ENCODE measurements at places on chromosomes 4 and X. TPM values are rescaled to one million over a fixed set of nuclear protein-coding genes. Genes with fewer than 3 reads are reported as not detected.

GRCh38 chrX:117969782-117970181 lies 146.8 kb downstream of the KLHL13 start:
- DNase-seq, result no peak

GRCh38 chr4:75907966-75908365 lies 5.7 kb upstream of the PPEF2 start:
- no peak for DNase-seq

- DNase-seq, result peak; percentile 87
These were observed 636 bp upstream of the AMOT start for GRCh38 chrX:112841114-112841819.

DNA sequence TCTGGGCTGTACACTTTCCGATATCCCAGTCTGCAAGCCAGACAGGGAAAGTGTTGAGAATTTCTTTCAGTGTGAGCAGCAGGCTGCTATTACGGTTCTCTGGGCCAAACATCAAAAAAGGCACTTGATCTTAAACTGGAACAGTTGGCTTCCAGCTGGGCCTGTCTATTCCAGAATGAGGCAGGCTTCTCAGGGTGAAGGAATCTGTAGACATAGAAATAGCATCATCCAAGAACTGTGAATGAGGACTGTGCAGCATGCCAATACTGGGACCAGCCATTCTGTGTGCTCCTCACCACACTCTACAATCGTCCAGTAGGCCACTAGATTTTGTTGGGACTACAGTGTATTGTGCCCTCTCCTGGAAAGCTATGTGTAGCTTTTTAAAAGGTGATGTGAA lies 31.1 kb downstream of the ART3 start:
- no peak for DNase-seq

DNA sequence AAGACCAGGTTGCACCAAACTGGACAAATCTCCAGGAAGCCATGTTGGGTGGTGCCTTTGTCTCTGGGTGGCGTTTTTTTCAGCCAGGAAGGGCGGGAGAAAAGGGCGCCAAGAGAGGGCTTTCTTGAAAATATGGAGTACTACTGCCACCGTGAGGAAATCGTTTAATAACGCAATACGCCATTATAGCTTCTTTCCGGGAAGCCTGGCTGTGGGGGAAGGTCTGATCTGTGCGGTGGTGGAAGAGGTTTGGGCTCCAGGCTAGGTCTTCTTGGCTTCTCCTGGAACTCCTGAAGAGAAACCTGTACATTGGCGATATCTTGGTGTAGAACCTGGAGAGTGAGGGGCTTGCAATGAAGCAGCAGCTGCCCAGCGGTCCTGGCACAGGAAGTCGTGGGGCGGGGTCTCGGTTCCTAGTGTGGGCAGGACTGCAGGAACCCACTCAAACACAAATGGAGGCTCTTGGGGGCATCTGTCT lies 202.7 kb downstream of the OR13H1 start:
- no peak for DNase-seq

- no peak for DNase-seq
These were observed 543.6 kb upstream of the SMIM31 start for GRCh38 chr4:164210377-164210776.

The SPATA4 gene
- not detected for total RNA-seq

The GPR173 gene
- total RNA-seq, result 3.3 TPM

The APOO gene
- 27.7 TPM for total RNA-seq

The FGFBP1 gene
- total RNA-seq, result 0.47 TPM

The NAT8L gene
- total RNA-seq, result 5.6 TPM

The GUCY1B1 gene
- 5.3 TPM for total RNA-seq

DNA sequence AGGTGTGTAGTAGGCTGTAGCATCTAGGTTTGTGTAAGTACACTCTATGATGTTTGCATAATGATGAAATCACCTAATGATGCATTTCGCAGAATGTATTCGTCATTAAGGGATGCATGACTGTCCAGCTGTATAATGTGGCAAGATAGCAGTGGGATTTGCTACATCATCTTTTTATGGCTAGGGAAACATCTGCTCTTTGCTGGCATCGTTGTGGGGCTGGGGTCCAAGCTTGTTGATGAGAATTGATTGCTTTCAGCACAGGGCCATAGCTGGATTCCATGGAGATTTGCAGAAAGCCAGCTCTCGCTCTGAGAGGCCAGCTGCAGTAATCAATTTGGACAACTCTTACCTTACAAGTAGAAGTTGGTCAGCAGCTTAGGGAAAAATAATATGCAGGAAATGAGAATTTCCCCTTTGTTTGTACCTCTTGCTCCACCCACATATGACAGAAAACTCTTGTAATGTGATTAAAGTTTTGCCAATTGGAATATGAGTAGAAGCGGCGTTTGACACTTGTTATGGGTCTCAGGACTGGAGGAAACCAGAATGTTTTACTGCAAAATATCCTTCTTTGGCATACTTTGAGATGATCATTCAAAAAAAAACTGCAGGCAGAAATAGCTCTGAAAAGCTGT lies 310.5 kb downstream of the RAPGEF2 start:
- DNase-seq, result no peak

- DNase-seq, result peak; percentile 32
These were observed 1411.2 kb downstream of the RAPGEF2 start for GRCh38 chr4:160514126-160514525.

- no peak for DNase-seq
These were observed 694 bp downstream of the TBL1X start for GRCh38 chrX:9465380-9466123.

GRCh38 chr4:111836601-111837000 lies 308.7 kb upstream of the FAM241A start:
- DNase-seq, result no peak

- DNase-seq, result no peak
These were observed 359.9 kb upstream of the AGA start for GRCh38 chr4:177802162-177802561.

DNA sequence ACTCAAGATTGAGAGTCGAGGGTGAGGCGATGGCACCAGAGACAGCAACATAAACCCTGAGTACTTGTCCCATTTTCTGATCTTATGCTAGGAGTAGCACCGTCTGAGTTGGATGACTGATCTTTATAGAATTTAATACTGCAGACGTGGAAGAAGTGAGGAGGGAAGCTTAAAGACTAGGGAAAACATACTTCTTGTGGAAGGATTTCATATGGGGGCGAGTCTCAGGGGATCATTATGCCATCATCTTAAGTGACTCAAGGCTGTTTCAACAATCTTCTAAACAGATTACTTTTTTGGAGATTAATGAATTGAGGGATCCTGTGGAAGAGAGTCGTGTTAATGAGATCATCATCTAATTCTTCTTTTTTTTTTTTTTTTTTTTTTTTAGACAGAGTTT lies 17.2 kb upstream of the FAT1 start:
- no peak for DNase-seq

The C4orf51 gene
- not detected for total RNA-seq

The DBET gene
- not detected for total RNA-seq

The USP17L11 gene
- not detected for total RNA-seq

- DNase-seq, result no peak
These were observed 12.2 kb upstream of the TMEM164 start for GRCh38 chrX:109990582-109991276.

The TEX28 gene
- total RNA-seq, result not detected

The LPAR4 gene
- total RNA-seq, result not detected

The SMARCA1 gene
- 28.3 TPM for total RNA-seq

- no peak for DNase-seq
These were observed 30.5 kb downstream of the RUFY3 start for GRCh38 chr4:70752236-70752635.

The CXCL6 gene
- not detected for total RNA-seq
